ENCODE measurements at places on chromosomes 12 and 14. TPM values are rescaled to one million over a fixed set of nuclear protein-coding genes. Genes with fewer than 3 reads are reported as not detected.

DNA sequence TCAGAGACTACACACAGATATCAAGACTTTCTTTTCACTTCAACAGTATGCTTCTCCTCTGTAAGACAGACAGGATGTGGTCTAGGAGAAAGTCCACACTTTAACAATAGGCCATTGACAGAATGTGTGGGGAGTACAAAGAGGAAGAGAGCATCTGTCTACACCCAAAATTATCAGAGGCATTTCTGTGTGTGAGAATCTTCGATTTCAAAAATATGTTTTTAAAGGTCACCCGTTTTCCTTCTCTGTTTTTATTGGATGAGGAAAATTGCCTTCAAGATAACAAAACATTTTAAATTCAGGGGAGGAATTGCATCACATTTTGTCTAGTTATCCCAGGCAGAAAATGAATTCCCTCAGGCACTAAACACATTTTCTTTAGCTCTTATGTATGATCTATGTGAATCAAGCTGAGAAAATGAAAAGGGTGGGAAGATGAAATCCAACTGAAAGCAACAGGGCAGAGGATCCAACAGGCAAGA is 16.4 kb downstream of the NAV3 start:
- H3K27me3 ChIP-seq: no peaks in the 10 kb centered on the region
- H3K27ac ChIP-seq: no peak overlapping the region
- H3K4me1 ChIP-seq: no peaks in the 10 kb centered on the region
- DNase-seq: no peak
- H3K36me3 ChIP-seq: no peaks in the 10 kb centered on the region

- no peaks in the 10 kb centered on the region for H3K36me3 ChIP-seq
- no peaks in the 10 kb centered on the region for H3K27me3 ChIP-seq
- DNase-seq: no peak
- no peaks in the 10 kb centered on the region for H3K4me1 ChIP-seq
- H3K27ac ChIP-seq: no peak overlapping the region
These were observed 393.3 kb upstream of the RPL10L start for GRCh38 chr14:47044841-47045240.

- H3K27ac ChIP-seq: no peak overlapping the region
- no peaks in the 10 kb centered on the region for H3K36me3 ChIP-seq
- H3K27me3 ChIP-seq: peaks cover 31% of the 10 kb centered on the region
- peaks cover 27% of the 10 kb centered on the region for H3K4me1 ChIP-seq
- no peak for DNase-seq
These were observed 15.3 kb upstream of the NUDT14 start for GRCh38 chr14:105196265-105196960.

DNA sequence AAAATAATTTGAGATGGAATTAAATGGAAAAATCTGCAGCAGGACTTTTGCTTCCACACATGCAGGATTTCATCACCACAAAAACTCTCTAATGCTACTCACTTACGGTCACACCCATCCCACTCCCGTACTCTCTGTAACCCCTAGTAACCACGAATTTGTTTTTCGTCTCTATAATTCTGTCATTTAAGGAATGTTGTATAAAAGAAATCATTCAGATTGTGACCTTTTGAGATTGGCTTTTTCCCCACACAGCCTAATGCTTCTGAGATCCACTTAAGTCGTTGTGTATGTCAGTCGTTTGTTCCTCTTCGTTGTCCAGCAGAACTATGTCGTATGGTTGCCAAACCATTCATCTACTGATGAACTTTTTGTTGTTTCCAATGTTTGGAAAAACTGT is 19.8 kb upstream of the PZP start:
- H3K36me3 ChIP-seq: no peaks in the 10 kb centered on the region
- no peak for DNase-seq
- H3K27me3 ChIP-seq: peaks cover 24% of the 10 kb centered on the region
- H3K4me1 ChIP-seq: no peaks in the 10 kb centered on the region
- H3K27ac ChIP-seq: no peak overlapping the region

DNA sequence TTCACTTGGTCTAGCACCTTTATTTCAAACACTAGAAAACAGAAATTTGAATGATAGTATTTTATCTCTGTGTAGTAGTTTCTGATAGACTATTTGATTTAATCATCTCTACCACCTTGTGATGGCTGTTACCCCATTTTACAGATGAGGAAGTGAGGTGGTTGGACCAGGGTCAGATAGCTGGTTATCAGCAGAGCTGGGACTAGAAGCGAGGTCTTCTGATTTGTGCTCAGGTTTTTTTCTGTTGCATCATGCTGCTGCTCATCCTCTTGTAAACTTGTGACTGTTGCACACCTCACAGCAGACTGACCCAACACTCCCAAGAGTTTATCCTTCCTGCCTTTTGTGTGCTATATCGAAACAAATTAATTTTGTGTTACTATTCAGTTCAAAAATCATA is 10.1 kb upstream of the MANSC4 start:
- no peak for DNase-seq
- no peak overlapping the region for H3K4me3 ChIP-seq
- H3K4me1 ChIP-seq: peaks cover 14% of the 10 kb centered on the region
- no peaks in the 10 kb centered on the region for H3K27me3 ChIP-seq
- H3K36me3 ChIP-seq: peaks cover 19% of the 10 kb centered on the region
- H3K27ac ChIP-seq: no peak overlapping the region

DNA sequence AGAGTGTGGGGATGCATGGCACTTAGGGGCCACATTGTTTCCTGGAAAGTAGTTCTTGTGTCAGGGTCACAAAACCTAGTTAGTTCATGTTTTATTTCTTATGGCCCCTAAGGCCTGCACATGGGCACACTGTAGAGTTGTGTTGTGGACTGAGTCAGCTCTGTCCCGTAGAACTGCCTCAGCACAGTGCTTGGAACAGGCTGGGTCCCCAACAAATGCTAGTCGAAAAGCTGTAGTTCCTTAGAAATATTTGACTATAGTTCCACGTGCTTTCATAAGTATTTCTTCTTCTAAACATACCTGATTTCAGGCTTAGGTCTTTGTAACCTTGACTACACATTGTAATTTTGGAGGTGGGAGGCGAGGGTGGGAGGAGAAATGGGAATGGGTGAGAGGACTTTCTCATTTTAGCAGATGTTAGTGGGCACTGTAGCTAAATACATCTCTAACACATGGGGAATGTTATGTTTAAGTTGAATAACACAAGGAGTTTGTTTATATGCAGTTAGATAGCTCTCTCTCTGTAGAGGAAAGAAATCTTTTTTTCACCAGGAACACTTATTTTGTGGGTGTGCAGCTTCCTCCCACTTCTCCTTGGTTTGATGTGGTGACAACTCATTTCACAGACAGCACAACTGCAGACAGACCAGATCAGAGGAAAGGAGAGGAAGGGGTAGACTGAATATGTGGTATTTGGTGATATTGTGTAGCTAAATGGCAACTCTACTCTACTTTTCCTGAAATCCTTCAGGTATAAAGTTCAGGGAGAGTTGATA is 39.5 kb upstream of the DACT1 start:
- no peaks in the 10 kb centered on the region for H3K36me3 ChIP-seq
- no peaks in the 10 kb centered on the region for H3K27me3 ChIP-seq

- H3K27ac ChIP-seq: no peak overlapping the region
- H3K4me3 ChIP-seq: no peak overlapping the region
- no peaks in the 10 kb centered on the region for H3K27me3 ChIP-seq
- DNase-seq: no peak
- H3K36me3 ChIP-seq: no peaks in the 10 kb centered on the region
These were observed 43.6 kb downstream of the PTPRR start for GRCh38 chr12:70876952-70877351.

GRCh38 chr12:128140551-128140950 is 126.4 kb upstream of the TMEM132C start:
- no peaks in the 10 kb centered on the region for H3K27me3 ChIP-seq
- no peaks in the 10 kb centered on the region for H3K36me3 ChIP-seq
- H3K4me1 ChIP-seq: no peaks in the 10 kb centered on the region
- no peak overlapping the region for H3K4me3 ChIP-seq
- DNase-seq: no peak

- no peaks in the 10 kb centered on the region for H3K27me3 ChIP-seq
- no peaks in the 10 kb centered on the region for H3K4me1 ChIP-seq
- H3K4me3 ChIP-seq: no peak overlapping the region
- H3K27ac ChIP-seq: no peak overlapping the region
- H3K36me3 ChIP-seq: no peaks in the 10 kb centered on the region
- no peak for DNase-seq
These were observed 162.2 kb upstream of the RMST start for GRCh38 chr12:97300431-97300830.

DNA sequence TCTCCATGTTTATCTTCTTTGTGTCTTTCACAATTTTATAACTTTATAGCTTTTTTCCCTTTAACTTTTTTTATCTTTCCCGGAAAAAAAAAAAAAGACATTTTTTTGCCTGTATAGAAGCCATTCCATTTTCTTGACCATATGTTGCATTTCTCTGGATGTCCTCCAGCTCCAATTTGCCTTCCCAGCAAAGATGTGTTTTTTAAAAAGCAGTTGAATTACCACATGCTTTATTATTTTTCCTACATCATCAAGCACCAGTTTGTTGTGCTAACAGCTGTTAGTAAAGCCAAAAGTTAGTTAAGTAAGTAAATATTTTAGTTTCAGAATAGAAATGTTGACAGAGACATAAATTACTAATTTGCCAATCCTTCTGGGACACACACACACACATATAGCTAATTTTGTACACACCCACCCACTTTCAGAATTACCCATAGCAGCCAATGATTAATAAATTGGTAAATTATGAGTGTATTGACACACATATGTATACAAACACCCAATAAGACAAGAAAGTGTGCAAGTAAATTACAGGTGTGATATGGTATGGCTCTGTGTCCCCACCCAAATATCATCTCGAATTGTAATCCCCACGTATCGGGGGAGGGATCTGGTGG is 118.3 kb downstream of the SLC38A6 start:
- no peak overlapping the region for H3K27ac ChIP-seq
- H3K4me3 ChIP-seq: no peak overlapping the region
- peaks cover 32% of the 10 kb centered on the region for H3K4me1 ChIP-seq
- no peaks in the 10 kb centered on the region for H3K27me3 ChIP-seq

DNA sequence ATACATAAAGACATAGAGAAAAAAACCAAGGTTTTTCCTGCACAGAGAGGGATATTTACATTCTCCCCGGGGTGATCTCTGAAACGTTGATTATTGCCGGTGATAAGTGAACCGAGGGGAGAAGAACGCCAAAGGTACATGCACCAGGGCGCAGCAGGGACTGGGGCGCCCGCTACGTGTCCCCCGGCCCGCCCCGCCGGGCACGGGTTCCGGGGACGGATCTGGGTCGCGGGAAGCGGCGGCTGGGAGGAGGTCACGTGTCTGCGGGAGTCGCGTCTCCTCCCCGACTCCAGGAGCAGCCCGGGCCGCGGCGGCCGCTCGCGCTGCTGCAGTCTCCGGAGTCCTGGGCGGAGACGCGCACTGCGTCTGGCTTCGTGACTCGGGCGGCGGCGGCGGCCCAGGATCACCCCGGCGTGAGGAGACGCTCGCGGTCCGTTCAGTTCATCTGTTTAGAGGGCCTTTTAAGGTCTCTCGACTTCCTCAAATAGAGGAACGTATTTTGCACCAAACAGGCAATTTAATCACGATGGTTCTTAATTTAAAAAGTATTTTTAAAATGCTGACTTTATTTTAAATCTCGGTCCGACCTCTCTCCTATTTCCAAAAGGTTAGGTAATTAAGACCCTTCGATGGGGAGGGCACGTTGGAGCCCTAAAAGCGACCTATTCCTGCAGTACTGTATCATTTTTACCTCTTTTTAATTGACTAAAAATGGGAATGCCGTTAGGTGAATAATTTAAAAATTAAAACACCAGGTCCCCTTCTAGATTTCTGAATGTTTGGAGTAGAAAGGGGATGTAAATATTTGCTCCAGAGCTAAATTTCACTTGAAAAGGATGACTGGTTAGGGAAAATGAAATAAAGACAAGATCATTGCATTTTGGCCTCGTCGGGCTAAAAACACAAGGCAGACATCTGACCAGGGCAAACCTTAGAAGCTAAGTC is 1.8 kb upstream of the BHLHE41 start:
- peaks cover 31% of the 10 kb centered on the region for H3K4me1 ChIP-seq
- H3K27ac ChIP-seq: no peak overlapping the region
- no peak for DNase-seq
- no peaks in the 10 kb centered on the region for H3K36me3 ChIP-seq

DNA sequence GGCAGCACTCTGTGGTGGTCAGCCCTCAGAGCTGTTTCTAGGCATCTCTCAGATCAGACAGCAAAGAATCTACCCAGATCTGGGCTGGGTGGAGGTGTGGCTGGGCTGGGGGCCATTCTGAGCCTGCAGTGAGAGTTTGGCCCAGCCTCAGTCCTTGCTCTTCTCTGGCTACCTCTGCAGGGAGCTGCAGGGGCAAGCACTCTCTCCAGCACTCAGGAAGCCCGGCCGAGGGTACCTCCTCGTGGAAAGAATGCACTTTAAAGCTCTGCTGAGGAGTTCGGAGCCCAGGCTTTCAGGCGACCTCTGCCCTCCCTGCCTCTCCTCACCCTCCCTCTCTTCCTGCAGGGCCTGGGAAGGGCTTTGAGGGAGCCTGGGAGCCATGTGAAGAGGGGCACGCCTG is 31.2 kb downstream of the IL31 start:
- DNase-seq: no peak
- no peak overlapping the region for H3K4me3 ChIP-seq
- H3K4me1 ChIP-seq: no peaks in the 10 kb centered on the region
- H3K36me3 ChIP-seq: peaks cover 2% of the 10 kb centered on the region
- H3K27ac ChIP-seq: no peak overlapping the region
- H3K27me3 ChIP-seq: no peaks in the 10 kb centered on the region

INSM2 gene
- total RNA-seq: not detected

APPL2 gene
- total RNA-seq: 22.6 TPM

PUS1 gene
- 69.3 TPM for total RNA-seq

SERPINA5 gene
- total RNA-seq: not detected

SYCP3 gene
- 2.0 TPM for total RNA-seq

DYRK2 gene
- total RNA-seq: 27.7 TPM

RNF212B gene
- total RNA-seq: not detected

HOXC9 gene
- total RNA-seq: not detected

NOP9 gene
- 34.2 TPM for total RNA-seq

TAS2R31 gene
- total RNA-seq: 5.2 TPM

ASCL1 gene
- total RNA-seq: not detected
